Sciatic nerve (tissue), 2 donors: ENCODE measurements at places on chromosomes 4 and X.

GRCh38 chrX:10636337-10636736 lies 16.0 kb upstream of the MID1 start:
- no peak for DNase-seq

DNA sequence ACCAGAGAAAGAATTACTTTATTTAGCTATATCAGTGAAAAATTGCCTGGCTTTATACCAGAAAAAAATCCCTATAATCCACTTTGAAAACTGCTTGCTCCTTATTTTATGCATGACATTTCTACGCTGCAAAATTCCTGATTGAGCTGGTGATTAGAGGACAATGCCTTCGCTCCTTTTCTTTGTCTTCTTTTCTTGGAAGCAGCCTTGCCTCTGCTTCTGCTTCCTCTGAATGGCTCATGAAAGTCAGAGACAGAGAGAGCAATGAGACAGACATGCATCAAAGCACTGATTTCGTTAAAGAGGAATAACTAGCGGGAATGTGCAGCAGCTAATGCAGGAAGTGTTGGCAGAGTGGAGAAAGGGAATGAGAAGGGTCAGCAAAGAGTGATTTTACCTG lies 294.3 kb upstream of the IGFBP7 start:
- no peak for DNase-seq

- DNase-seq, result no peak
These were observed 123.1 kb upstream of the GPM6A start for GRCh38 chr4:175935016-175935661.

- no peak for DNase-seq
These were observed 79.2 kb downstream of the UNC5C start for GRCh38 chr4:95469617-95470016.

GRCh38 chrX:47170861-47171692 lies 22.6 kb upstream of the UBA1 start:
- peak; percentile 47 for DNase-seq

- DNase-seq, result no peak
These were observed 77.5 kb downstream of the IL15 start for GRCh38 chr4:141713771-141714445.
